Stimulated activated CD8-positive, alpha-beta memory T cell treated with anti-CD3 and anti-CD28 coated beads, Interleukin-4, amount 100 ng/mL, for 1 hour (primary cell): ENCODE measurements at places on chromosomes 2 and 18.

DNA sequence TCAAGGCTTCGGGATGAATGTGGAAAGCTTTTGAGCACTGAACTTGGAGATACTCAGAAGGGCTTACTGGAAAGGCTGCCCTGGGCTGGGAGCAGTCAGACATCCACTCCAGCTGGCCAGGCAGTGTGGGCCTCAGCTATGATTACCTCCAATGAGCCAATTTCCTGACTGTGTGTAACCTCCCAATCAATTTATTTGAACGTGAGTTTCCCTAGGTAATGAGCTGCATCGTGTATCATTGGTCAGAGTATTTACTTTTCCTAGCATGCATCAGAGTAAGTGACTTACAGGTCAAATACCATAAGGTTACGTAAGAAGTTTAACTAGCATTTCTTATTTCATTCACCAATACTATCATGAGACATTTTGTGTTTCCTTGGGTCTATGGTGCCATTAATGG lies 11.0 kb upstream of the CTAGE1 start:
- no peak for DNase-seq

DNA sequence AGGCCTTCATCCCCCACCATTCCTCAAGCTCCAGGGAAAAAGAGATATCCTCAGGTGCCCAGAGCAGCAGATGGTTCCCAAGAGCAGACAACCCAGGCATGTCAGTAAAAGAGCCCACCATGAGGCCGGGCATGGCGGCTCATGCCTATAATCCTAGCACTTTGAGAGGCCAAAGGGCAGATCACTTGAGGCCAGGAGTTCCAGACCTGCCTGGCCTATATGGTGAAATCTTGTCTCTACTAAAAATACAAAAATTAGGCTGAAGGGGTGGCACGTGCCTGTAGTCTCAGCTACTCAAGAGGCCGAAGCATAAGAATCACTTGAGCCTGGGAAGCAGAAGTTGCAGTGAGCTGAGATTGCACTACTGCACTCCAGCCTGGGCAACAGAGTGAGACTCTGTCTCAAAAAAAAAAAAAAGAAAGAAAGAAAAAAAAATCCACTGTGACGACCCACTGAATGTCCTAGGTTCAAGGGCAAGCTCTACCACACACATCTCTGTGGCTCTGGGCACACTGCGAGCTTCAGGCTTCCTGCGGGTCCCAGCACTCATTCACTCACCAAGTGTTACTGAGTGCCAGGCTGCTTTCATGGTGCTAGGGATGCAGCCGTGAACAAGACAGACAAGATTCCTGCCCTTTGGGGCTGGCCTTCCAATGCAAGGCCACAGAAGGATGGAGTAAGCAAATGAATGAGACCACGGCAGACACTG lies 6.5 kb upstream of the DUSP2 start:
- DNase-seq = no peak

DNA sequence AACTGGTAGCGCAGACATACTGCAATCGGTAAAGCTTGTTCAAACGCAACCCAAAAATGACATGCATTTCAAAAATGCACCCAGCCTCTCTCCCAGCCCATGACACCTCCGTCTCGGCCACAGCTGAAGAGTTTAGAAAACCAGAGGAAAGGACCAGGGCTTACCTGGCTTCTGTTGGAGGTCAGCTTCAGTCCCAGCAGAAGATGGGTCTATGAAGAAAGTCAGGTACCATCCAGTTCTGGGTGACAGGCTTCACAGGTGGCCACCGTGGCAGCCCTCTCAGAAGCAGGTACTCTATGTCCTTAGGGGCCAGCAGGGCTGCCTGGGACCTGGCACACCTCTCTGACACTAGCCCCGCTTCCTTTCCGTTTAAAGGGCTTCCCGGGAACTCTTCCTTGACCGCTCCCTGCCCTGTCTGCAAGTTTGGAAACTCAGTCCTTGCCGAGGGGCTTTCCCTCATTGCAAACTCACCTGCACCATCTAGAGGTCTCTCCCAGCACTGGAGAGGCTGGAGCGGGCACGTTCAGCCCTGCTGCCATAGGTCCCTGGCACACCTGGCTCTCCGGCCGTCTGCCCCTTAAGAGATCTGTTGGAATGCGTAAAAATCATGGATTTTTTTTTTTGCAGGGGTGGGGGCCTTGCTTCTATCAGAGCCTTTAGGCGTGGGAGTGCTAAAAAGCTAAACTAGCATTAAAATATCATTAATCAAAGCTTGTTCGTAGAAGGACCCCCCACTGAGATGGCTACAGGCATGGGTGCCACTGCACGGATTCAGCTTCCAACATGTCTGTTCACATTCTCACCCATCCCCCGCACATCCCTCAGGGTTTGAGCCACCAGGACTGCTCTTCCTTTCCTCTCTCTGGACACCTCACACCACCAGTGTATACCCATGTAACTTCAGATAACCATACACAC lies at the start of gene EDAR:
Gene EDAR (minus strand): TSS at position 425 of the 918 bp plus-strand sequence. CDS start 58,206 bp downstream, outside the sequence.
- peak; percentile 13 for DNase-seq

DNA sequence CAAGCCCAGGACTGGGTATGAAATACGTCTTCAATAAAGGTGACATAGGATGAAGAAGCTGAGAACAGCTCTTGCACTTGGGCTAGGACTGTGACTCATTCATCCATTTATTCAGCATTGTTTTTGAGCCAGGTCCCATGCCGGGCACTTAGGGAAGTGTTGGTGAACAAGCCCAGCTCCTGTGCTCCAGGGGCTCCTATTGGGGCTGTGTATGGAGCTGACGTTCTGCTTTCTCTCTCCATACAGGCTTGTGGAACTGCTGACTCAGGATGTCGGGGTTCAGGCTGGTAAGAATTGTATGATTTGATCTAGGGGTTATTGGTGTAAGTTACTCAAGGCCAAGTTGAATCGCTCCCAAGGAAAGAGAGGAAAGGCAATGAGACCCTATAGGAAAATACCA lies 24.0 kb downstream of the MYO7B start:
- DNase-seq = no peak

GRCh38 chr2:46873604-46874068 lies 42.0 kb downstream of the MCFD2 start:
- no peak for DNase-seq

DNA sequence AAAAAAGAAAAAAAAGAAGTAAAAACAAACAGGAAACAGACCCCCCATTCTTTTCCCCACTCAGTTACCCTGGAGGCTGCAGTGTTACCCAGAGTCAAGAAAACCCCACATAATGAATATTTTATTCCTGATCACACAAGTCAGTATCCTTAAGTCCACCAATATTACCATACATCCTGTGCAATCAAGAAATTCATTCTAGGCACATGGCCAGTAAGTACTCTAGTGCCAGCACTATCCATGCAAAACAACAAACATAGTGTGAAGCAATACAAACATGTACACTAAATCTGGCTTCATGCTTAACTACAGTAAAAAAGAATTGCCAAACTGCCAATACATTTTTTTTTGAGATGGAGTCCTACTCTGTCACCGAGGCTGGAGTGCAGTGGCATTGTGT lies 111.6 kb downstream of the FAM168B start:
- DNase-seq = no peak

GRCh38 chr2:238646281-238646680 lies 201.6 kb upstream of the TWIST2 start:
- no peak for DNase-seq

DNA sequence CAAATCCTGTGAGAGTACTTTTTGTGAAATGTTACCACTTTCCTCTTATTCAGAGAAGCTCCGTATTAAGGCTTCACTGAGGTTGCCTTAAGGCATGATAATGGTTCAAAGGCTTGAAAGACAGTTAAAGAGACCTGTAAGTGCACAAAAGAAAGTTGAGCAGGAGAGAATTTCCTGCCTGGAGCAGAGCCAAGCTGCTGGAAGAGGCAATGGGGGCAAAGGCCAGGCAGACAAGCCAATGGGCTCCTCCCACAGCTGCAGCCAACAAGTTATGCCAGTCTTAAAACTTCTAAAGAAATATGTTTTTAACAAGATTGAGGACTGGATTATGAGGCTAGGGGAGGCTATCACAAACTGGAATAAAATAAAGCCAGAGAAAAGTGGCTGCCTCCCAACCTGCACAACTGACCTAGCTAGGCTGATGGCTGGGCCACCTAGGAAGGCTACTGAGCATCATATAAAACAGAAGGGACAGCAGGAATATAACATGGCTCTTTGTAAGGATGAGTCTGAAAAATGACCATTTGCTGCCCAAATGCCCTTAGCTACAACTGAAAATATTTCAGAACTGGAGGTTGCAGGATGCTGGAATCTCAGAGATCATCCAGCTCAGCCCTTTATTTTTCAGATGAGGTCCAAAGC lies 2.1 kb downstream of the IL1B start:
- DNase-seq = no peak

- DNase-seq = no peak
These were observed 139.0 kb downstream of the DDX1 start for GRCh38 chr2:15730545-15731212.

- no peak for DNase-seq
These were observed 86.7 kb upstream of the MAP4K4 start for GRCh38 chr2:101610750-101611315.

- DNase-seq = peak; percentile 43
These were observed 10.9 kb downstream of the CATIP start for GRCh38 chr2:218367415-218368149.

GRCh38 chr2:32039447-32040219 lies at the start of gene DPY30:
DPY30 (minus strand) TSS chr2:32039805; CDS start chr2:32039456, 349 bp downstream.
- DNase-seq = peak; percentile 69

GRCh38 chr2:57834666-57835065 lies 211.9 kb upstream of the VRK2 start:
- DNase-seq = no peak

- no peak for DNase-seq
These were observed 135.3 kb downstream of the ACKR3 start for GRCh38 chr2:236704887-236705286.

DNA sequence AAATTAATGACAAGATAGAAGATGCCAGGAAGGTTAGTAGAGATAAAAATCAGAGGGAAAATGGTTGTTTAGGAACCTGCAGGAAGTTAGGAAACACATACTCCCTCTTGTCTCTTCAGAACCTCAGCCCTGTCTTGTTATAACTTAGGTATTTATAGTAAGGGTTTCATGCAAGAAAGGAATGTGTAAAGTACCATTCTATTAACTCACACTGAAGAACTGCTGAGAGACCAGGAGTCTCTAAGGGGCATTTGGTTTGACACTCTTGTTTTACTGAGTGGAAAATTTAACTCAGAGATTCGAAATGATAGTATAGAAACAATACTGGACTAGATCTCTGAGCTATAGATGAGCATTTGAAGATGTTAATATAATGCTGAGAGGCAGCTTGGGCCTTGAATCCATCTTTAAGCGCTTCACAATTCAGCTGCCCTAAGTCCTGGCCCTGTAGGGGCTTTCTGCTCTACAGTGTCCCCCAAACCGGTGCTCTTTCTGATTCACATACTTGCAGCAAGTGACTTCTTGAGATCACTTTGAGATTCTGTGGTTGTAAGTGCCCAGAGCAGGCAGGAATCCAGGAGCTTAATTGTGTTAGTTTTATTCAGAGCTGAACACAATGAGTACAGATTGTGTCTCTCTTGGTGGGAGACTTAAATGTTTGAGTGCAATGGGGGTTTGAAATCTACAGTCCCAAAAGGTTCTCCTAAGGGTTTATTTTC lies 235.0 kb upstream of the RGPD4 start:
- DNase-seq = no peak

DNA sequence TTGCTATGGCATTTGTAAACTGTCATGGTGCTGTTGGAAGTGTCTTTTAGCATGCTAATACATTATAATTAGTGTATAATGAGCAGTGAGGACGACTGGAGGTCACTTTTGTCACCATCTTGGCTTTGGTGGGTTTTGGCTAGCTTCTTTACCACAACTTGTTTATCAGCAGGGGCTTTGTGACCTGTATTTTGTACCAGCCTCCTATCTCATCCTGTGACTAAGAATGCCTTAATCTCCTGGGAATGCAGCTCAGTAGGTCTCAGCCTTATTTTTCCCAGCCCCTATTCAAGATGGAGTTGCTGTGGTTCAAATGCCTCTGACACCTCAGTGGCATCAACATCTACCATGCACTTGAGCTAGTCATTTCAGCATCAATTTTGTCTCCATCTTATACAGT lies 29.7 kb downstream of the LYPD6 start:
- no peak for DNase-seq

DNA sequence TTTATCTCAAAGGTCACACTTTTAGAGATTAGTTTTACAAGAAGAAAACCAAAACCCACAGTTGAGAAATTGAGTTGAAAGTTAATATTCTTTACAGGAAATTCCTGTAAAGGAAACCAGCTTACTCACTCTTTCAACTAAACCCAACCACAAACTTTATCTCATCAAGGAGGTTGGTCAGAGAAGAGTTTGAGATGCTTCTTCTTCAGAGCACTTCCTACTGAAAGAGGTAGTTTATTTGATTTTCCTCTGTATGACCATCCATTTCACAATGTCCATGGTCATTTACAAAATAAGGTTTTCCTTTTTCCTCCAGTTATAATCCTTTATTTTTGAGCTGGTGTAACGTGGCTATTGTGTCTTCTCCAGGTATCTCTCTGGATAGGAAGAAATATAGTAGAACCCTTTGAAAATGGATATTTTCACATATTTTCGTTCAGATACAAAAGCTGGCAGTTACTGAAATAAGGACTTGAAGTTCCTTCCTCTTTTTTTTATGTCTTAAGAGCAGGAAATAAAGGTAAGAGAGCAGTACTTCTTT lies 4.5 kb upstream of the IL18RAP start:
- DNase-seq = no peak

- DNase-seq = no peak
These were observed 223.5 kb downstream of the RNF152 start for GRCh38 chr18:61669320-61669719.

DNA sequence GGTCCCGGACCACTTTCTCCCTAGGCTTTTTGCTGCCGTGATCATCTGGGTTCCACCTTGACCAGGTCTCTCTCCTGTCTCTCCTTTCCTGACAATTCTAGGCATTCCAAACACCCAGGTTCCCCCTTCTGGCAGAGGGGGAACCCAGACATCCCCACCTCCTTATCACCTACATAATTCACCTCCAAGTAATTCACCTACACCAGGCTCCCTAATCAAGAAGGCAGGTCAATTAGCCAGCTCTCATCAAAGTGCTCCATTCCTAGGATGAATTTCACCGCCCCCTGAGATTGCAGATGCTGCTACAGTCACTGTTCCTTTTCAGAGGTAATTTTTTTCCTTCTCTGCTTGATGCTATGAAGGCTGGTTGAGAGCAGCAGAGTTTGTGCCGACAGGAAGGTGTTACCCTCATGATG lies 42.3 kb upstream of the ATG16L1 start:
- no peak for DNase-seq

DNA sequence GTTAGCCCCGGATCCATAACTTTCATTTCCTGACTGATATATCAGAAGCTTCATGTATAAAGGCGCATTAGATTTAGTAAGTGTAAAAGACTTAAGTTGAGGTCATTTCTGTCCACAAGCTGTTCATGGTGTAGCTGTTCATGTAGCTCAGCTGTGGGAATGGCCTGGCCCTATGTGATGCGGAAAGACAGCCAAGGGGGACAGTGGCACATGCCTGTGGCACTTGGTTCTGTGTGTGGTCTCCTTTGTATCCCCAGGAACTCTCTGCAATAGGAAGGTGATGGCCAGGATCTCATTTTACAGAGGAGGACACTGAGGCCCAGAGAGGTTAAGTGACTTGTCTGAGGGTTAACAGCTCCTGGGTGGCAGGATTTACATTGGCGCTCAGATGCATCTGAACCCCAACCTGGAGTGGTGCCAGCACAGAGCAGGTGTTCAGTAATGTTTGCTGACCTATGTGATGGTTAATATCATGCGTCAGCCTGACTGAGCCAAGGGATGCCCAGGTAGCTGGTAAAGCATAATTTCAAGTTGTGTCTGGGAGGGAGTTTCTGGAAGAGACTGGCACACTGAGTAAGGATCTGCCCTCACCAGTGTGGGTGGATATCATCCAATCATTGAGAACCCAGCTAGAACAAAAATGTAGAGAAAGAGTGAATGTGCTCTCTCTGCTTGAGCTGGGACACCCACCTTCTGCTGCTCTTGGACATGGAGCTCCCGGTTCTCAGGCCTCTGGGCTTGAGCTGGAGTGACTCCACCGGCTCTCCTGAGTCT lies 25.4 kb downstream of the HPCAL1 start:
- no peak for DNase-seq
